GM18507 (cell line): ENCODE measurements at places on chromosomes 12 and 14.

DNA sequence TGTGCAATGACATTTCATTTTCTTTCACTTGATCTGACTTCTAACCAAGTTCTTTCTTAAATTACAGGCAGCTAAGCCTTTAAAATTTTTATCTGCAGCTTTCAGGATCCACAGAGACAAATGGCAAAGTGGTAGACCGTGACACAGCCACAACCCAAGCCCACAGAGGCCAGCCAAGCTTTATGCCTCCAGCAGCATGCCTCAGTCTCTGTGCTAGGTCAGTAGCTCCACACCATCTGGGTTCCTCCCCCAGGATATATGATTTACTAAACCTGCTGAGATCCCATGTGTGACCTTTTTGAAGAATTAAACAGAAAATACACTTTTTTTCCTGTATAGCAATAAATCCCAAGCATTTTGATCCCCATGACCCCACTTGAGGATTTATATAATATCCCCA lies 290.4 kb upstream of the CAND1 start:
- no peak for DNase-seq

- DNase-seq = no peak
These were observed 85.4 kb upstream of the PLXNC1 start for GRCh38 chr12:94062796-94063635.

- DNase-seq = peak; percentile 37
These were observed 11.9 kb upstream of the SLC2A13 start for GRCh38 chr12:40117818-40118217.

GRCh38 chr12:49052451-49053208 lies 8.0 kb downstream of the KMT2D start:
- no peak for DNase-seq

- no peak for DNase-seq
These were observed 418.6 kb downstream of the SLC16A7 start for GRCh38 chr12:60014436-60014835.

- no peak for DNase-seq
These were observed 17.2 kb upstream of the GSC start for GRCh38 chr14:94787092-94787491.
